ENCODE measurements at places on chromosomes 2 and 18.

- no peak for DNase-seq
Observed at GRCh38 chr2:30527859-30528258, 80.8 kb downstream of the LCLAT1 start.

DNA sequence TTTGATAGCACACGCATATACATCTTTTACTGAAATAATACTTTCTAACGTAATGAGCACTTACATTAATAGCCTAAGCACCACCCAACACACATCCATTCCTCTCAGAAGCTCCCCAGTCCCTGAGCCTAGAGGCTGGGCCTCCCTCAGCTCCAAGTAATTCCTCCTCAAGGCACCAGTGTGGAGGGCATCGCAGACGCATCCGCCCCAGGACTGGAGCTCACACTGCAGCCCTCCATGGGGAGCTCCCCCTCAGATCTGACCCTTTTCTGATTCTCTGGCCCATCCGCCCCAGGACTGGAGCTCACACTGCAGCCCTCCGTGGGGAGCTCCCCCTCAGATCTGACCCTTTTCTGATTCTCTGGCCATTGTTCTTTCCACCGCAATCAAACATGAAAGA lies 60.4 kb upstream of the SNTG2 start:
- no peak for DNase-seq

DNA sequence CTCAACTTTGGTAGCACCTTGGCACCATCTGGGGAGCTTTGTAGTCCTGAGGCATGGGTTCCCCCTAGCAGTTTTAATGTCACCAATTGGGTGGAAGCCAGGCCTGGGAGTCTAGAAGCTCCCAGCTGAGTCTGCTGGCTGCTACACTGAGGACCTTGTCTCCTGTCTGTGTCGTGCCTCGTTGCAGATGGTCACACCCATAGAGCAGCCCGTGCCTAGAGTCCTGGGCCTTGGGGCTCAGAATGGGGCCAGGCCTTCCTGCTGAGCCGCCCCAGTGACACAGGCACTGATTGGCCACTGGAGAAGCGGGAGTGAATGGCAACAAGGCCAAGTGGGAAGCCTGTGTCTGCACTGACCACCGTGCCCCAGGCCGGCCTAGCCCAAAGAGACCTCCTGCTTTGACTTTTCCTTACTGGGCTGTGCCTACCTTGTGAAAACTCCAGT lies 113.2 kb downstream of the SH3RF3 start:
- DNase-seq, result no peak

- no peak for DNase-seq
Observed at GRCh38 chr2:240322231-240322955, 113.1 kb upstream of the GPC1 start.

DNA sequence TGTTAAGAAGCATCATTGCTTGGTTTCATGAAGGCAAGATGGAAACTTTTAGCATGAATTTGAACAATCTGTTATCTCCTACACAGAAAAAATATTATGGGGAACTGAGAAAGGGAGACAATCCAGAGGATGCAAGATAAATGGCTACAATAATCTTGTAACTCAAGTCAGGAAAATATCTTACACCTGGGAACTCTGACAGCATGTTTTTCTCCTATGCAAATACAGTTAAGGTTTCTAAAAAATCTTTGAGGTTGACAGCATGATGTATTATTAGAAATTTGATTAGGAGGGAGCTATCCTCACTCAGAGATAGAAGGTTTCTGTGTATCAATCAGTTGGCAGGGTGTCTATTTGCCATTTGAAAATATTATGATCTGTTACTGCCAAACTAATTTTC lies 75.6 kb downstream of the GPD2 start:
- no peak for DNase-seq

- DNase-seq, result no peak
Observed at GRCh38 chr2:66125951-66126350, 309.0 kb upstream of the MEIS1 start.

DNA sequence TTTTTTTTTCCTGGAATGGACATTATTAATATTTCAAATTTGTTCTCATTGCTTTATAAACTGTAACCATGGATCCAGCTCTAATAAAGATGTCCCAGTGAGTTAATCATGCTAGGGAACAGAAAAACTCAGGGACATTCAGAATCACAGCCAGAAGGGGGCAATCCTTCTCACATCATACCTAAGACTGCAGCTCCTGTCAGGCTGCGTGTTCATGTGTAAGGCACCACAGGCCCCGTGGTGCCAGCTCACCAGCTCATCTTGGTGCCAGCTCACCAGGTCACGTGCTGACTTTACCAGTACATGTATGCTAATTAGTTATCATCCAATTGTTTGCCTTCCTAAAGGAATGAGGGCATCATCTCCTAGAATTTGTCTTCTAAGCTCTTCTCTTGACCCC lies 84.7 kb upstream of the NEDD4L start:
- peak; percentile 63 for DNase-seq

Data from erythroblast (primary cell).